ENCODE measurements at places on chromosomes 12 and 14. TPM values are rescaled to one million over a fixed set of nuclear protein-coding genes. Genes with fewer than 3 reads are reported as not detected.

Gene PACS2
- 33.0 TPM for total RNA-seq

Gene OTUB2
- 2.8 TPM for total RNA-seq

Gene CDCA4
- total RNA-seq = 87.9 TPM

Gene OLR1
- not detected for total RNA-seq

Gene FOXA1
- total RNA-seq = 2.7 TPM

Gene KRT78
- total RNA-seq = 0.13 TPM

Gene ERBB3
- total RNA-seq = 1.4 TPM

Gene HCAR1
- total RNA-seq = 0.02 TPM

Gene TPI1
- 1,471 TPM for total RNA-seq

Gene SCNN1A
- total RNA-seq = 0.11 TPM

Gene TAS2R8
- total RNA-seq = not detected

Gene KLRD1
- total RNA-seq = not detected

Gene SOX5
- 0.05 TPM for total RNA-seq

Gene GPR65
- total RNA-seq = not detected

Gene GNB3
- 1.6 TPM for total RNA-seq

Gene KRT3
- total RNA-seq = 0.13 TPM

Gene ENDOU
- not detected for total RNA-seq

Gene HOXC10
- 2.7 TPM for total RNA-seq

Gene GMFB
- 134 TPM for total RNA-seq

Gene RERGL
- total RNA-seq = not detected

Gene LTBP2
- 32.5 TPM for total RNA-seq

All from HT1080 (cell line).